CD4-positive, alpha-beta T cell treated with Interleukin-6 at 100 ng/mL for 8 hours (primary cell): ENCODE measurements at places on chromosomes 16 and 17.

DNA sequence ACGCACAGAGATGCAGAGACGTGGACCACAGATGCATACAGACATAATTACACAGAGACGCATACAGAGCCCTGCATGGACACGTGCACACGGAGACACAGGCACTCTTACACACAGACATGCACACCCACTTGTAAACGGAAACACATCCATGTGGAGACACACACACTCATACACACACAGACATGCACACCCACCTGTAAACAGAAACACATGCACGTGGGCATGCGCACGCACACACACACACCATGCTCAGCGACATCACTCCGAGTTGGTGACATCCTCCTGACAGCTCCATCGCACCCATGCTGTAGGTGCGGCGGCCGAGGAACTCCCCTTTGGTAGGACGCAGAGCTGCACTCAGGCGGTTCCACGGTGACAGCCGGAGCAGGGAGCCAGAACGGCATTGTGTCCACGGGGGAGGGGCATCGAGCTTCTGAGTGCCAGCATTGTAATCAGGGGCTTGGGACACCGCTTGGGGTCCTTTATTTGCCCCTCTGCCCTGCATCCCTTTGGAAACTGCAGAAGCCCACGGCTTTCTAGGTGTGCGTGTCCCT is 233.5 kb downstream of the RBFOX3 start:
- no peak for DNase-seq

GRCh38 chr16:15960124-15960971 is 10.9 kb downstream of the ABCC1 start:
- no peak for DNase-seq

GRCh38 chr16:4172070-4172469 is 55.8 kb upstream of the ADCY9 start:
- DNase-seq = no peak

DNA sequence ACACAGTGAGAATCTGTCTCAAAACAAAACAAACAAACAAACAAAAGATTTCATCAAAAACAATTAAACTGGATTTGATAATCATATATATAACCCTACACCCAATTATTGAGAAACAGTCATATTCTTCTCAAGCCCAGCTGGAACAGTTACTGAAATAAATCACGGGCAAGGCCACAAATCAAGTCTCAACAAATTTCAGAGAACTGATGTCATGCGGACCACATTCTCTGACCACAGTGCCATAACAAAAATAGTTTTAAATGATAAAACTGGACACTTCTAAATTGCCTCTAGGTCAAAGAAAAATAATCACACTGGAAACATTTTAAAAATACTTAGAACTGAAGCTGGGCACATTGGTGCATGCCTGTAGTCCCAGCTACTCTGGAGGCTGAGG is 15.9 kb upstream of the PIK3R5 start:
- no peak for DNase-seq

DNA sequence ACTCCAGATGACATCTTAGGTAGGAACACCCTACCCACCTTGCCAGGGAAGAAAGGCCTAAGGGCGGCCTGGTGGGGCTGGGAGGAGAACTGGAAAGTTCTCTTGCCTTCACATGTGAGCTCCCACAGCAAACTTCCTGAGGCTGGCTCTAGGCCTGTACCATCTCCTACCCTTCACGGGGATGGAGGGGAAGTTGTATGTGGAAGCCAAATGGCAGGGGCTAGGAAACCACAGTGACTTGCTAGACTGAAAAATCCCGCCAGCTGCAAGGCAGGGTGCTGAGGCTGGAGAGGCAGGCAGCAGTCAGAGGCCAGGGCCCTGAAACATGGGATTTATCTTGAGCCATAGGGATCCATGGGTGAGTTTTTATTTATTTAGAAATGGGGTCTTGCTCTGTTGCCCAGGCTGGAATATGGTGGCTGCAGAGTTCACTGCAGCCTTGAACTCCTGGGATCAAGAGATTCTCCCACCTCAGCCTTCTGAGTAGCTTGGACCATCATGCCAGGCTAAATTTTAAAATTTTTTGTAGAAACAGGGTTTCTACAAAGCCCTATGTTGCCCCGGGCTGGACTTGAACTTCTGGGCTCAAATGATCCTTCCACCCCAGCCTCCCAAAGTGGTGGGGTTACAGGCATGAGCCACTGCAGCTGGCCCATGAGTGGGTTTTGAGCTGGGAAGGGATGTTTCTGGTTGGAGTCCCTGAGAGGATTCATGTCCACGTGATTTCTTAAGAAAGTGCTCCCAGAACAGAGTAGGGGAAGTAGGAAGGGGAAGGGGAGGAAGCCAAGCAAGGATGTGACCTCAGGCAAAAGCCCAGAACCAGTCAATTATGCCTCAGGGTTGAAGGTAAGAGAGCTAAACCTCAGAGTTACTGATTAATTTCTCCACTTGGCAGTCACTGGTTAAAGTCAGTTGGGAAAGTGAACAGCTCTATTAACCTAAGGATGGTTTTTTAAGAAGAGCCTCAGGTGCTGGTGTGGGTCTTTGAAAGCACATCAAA is 4.0 kb upstream of the KAT8 start:
- no peak for DNase-seq

- DNase-seq = no peak
These were observed 16.4 kb downstream of the TMEM238L start for GRCh38 chr17:10787306-10788045.

DNA sequence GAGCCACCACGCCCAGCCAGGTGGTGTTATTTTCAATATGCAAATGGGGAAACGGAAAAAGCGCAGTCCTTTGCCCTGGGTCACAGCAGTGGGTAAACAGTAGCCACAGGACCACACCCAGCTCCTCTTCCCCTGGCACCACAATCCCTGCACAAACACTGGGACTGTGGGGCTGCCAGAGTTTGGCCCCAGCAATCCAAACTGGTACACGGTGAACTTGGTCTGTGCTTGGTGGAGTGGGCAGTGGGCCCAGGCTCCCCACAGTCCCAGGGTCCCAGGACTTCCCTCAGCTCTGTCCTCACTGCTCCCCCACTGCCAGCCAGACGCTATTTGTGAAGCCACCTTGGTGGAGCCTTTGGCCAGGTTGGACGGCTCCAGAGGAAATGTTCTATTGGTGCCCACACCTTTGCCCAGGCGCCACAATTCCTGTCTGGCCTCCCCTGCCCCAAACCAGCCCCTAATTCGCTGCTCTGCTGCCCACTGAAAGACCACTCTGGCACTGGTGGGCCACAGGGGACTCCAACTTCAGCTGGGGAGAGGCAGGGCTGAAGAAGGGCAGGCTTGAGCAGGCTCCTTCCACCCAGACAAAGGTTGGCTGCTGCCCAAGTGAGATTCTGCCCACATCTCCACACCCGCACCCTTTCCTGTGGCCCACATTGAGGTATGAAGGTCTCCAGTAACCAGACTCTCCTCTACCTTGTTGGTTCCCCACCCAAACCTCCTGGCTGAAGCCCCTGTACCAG is 2.1 kb downstream of the CHAD start:
- no peak for DNase-seq

DNA sequence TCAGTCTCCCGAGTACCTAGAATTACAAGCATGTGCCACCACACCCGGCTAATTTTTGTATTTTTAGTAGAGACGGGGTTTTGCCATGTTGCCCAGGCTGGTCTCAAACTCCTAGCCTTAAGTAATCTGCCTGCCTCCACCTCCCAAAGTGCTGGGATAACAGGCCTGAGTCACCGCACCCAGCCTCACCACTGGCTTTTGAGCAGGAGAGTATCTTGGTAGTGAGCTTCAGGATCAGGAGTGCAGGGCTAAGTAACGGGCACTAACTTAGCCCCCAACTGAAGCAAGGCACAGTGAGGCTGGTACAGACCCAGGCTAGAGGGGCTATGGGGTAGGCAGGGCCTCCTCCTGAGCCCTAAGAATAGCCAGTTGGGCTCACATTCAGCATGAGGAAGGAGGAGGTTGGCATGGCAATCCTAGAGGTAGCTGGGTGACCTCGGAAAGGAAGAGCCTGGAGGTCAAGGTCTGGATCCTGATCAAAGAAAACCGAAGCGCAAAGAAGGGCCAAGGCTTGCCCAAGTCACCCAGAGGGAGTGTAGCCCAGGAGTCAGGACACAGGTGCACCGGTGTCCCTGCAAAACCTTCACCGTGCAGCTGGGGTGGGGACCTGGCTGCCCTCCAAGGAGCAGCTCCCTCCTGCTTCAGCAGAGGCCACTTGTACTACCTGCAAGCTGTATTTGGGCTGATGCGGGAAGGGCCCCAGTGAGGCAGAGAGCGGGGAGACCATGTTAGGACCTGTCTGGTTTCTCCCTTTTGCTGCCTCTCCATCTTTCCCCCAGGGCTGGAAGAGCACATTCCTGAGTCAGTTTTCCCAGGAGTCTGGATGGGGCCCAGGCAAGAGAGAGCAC is 1.3 kb upstream of the ADGRG5 start:
- DNase-seq = no peak

GRCh38 chr17:72113751-72114150 is 7.1 kb upstream of the SOX9 start:
- DNase-seq = no peak

GRCh38 chr17:9151091-9151490 is 129.8 kb downstream of the NTN1 start:
- no peak for DNase-seq

DNA sequence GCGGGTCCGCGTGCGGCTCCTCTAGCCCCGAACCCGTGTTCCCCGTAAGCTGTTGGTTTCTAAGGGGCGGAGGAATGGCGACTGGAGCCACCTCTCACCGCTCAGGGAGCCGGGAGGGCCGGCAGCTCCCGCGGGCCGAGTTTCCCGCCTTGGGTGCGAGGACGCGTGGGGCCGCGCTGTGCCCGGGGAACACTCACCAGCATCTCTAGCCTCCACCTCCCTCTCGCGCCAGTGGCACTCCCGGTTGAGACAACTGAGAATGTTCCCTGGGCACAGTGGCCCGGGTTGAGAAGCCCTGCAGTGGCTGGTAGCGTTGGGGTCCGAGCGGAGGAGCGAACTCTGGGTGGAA is 560 bp downstream of the TELO2 start:
- no peak for DNase-seq

GRCh38 chr16:71754652-71755051 is 30.2 kb upstream of the PHLPP2 start:
- no peak for DNase-seq

- DNase-seq = no peak
These were observed 9.6 kb upstream of the ZFHX3 start for GRCh38 chr16:73057291-73058210.
